Right ventricle myocardium superior (tissue), 1 donor: ENCODE measurements at places on chromosomes 3 and 15. TPM values are rescaled to one million over a fixed set of nuclear protein-coding genes. Genes with fewer than 3 reads are reported as not detected.

DNA sequence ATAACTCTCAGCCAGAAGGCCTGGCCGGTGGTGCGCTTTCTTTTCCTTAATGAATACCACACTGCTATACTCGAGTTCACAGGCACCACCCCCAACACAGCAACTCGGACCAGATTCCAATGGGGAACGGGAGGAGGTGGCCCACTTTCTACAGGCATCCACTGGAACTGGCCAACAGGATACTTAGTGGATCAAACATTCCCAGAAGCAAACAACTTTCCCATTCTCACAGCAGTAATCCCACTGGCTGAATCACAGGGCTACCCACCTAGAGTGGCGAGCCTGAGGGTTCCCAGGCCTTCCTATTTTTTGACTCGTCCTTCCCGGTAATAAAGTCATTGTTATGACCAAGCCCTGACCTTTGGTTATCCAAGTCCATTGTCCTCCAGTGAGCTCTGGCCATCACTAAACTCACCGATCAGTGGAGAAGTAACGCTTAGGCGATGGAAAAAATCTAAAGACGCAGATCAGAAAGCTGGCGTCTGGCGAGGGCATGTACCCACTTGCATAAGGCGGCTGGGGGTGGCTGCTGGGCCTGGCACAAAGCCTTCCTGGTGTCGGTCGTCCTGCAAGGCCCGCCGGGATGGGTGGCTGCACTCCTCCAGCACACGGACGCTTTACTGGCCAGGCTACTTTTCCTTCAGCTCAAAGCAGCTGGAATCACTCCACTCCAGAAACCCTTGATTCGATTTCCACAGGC, 1.2 kb downstream of the EOGT start:
- DNase-seq, result peak; percentile 66

GRCh38 chr3:99872923-99873254, 55.2 kb downstream of the CMSS1 start:
- DNase-seq, result no peak

Gene CHP1
- 124 TPM for total RNA-seq

Gene CRABP1
- total RNA-seq, result not detected

GRCh38 chr3:13494463-13495350, 14.6 kb downstream of the HDAC11 start:
- peak; percentile 51 for DNase-seq

DNA sequence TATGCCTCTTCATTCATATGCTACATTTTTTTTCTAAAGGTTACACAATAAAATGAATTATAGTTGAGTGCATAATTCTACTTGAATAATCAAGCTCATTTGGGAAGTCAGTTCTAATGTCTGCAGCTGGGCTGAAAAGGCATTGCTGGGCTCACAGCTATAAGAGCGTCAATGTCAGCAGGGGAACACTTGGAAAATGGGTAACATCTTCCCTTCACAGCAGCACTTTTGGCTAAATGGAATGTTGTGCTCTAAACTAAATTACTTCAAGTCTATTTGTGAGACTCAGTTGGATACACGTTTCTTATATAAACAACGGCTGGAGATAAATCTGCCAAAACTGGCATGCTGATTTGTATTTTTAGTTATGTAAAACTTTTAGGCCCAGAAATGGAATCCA, 357.8 kb downstream of the TBL1XR1 start:
- no peak for DNase-seq

DNA sequence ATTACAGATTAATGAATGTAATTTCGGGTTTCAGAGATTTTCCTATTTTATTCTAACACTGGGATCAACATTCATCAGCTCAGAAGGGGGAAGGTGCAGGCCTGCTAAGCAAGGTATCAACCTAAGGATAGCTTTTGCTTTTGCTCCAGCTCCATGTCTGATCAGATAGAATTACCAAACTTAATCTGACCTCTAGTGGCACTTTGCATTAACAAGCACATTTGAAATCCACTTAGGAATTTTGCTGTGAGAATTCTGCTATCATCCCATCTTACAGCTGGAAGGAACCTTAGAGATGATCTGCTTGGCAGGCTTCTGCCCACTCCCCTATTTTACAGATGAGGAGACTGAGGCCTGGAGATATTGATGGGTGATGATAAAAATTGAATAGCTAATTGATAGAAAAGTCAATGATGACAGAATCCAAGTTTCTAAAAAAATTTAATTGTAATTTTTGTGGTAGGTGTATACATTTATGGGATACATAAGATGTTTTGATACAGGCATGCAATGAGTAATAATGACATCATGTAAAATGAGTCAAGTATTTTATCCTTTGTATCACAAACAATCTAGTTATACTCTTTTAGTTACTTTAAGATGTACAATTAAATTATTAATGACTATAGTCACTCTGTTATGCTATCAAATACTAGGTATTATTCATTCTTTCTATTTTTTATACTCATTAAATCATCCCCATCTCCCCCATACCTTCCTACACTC, 209.2 kb upstream of the ZPLD1 start:
- no peak for DNase-seq

DNA sequence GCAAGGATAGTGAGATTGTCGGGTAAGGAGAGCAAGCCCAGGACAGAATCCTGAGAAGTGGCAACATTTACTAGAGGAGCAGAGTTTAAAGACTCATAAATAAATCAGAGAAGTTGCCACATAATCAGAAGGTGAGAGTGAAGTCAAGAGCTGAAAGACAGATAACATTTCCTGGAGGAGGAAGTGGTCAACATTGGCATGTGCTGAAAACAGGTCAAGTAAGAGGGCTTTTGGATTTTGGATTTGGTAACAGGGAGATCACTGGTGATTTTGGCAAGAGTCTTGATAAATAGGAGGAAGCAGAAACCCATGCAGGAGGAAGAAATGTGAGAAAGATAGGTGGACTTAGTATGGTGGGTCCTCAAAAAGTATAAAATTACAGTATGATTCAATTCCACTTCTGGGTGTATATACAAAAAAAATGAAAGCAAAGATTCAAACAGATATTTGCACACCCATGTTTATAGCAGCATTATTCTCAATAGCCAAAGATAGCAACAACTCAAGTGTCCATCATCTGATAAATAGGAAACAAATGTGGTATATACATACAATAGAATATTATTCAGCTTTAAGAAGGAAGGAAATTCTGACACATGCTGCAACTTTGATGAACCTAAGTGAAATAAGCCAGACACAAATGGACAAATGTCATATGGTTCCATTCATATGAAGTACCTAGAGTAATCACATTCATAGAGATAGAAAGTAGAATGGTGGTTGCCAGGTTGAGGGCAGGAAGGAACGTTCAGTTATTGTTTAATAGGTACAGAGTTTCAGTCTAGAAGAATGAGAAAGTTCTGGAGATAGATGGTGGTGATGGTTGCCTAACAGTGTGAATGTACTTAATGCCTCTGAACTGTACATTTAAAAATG, 27.3 kb upstream of the MBNL1 start:
- DNase-seq, result no peak

DNA sequence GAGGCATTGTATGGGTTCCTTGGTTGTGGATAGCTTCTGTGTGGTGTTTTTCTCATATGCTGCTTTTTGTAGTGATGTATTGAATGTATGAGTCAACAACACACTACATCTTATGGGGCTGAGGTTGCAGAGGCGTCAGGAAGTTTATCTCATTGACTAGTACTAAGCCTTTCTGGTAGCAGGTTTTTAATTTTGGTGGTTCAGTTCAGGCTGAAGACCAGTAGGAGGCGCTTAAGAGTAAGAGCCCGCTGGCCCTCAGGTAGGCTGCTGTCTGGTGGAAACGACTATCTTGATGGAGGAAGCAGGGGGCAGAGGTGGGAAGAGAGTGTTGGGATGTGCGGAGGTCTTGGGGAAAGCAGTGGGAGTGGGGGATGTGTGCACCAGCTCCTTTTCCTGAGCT, 62.4 kb downstream of the RTP4 start:
- DNase-seq, result no peak

Gene NLGN1
- 7.8 TPM for total RNA-seq
